ENCODE measurements at places on chromosomes 2 and 18.

- DNase-seq = peak; percentile 44
These were observed 12.0 kb downstream of the SIGLEC15 start for GRCh38 chr18:45837283-45838070.

- DNase-seq = no peak
These were observed 81.1 kb upstream of the TTC39C start for GRCh38 chr18:23933407-23933806.

DNA sequence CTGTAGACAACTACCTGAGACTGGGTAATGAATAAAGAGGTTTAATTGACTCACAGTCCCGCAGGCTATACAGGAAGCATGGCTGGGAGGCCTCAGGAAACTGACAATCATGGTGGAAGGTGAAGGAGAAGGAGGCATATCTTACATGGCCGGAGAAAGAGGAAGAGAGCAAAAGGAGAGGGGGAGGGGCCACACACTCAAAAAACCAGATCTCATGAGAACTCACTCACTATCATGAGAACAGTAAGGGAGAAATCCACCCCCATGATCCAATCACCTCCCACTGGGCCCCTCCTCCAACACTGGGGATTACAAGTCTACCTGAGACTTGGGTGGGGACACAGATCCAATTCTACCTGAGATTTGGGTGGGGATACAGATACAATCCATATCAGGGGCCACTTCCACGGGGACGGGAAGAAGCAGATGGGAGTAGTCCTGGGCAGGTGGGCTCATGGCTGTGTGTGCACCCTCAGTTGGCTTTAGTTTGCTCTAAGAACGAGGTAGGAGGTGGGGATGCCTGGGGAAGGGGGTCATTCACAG, 9.9 kb downstream of the MAB21L4 start:
- DNase-seq = no peak

DNA sequence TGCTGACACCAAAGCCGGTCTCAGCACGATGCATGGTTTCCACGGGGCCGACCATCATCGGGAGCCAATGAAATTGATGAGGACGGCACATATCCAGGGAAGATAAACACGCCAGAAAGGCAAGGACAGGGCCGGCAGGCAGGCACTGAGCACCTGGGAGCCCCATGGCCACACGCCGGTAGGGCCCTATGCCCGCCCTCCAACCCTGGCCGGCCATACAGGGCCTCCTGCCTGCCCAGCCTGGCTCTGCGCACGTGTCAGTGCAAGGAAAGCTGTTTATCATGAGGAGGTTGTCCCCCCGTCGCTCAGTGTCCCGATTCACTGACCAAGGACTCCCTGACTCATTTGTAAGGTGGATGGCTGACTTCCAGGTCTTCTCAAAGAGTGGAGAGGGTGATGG, 237.5 kb downstream of the GLI2 start:
- no peak for DNase-seq

GRCh38 chr2:62443886-62444285, 62.1 kb downstream of the TMEM17 start:
- DNase-seq = no peak

- peak; percentile 8 for DNase-seq
These were observed 472.2 kb upstream of the DCC start for GRCh38 chr18:51867767-51868166.

DNA sequence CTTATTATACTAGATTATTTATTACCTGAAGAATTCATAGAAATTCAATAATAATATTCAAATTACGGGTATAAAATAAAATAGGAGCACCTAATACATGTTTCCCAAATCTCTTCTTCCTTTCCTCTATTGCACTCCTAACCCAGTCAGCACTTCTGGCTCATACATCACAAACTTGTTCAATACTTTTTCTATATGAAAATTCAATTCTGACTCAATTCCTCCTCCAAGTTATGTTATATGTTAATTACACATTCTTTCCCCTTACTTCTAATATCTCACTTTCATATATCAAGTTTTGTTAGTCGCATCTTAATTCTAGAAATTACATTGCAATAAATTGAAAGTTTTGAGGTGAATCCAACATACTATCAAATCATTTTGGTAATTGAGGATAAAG, 17.9 kb upstream of the COL3A1 start:
- DNase-seq = no peak

DNA sequence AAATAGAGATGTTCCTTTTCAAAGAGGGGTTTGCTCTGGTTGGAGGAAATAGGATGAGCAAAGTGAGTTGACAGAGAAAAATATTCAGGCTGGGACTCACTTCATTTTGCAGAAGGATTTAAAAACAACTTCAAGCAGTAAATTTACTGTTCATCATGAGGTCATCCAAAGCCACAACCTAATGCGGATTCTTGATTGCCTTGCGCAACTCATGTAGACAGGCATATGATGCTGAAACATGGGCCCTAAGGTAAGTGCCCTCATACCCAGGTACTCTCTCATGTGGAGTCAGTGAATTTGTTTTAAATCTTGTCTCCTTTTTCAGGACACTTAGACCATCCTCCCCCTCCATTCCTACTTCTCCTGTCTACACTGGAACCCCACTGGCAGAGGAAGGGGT, 51.9 kb upstream of the LYPD1 start:
- DNase-seq = peak; percentile 5

DNA sequence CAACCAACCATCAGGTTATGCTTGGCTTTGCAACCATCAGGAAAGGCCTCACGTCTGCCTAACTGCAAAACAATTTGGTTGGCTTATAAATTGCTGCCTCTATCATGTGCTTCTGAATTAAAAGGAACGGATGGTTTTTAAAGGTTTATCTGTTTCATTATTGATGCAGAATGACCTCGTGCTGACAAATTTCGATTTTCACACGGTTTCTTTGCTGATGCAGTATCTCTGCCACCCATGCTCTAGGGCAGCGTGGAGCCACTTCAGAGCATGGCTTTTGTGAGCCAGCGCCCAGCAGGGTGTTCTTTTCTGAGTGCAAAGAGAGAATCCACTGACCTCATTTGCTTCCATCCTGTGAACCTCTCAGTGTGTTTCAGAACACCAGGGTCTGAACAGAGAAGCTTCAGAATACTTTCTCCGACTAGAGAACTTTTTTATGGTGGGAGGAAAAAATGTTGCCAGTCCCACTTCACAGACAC, 143.1 kb upstream of the L3MBTL4 start:
- DNase-seq = no peak

DNA sequence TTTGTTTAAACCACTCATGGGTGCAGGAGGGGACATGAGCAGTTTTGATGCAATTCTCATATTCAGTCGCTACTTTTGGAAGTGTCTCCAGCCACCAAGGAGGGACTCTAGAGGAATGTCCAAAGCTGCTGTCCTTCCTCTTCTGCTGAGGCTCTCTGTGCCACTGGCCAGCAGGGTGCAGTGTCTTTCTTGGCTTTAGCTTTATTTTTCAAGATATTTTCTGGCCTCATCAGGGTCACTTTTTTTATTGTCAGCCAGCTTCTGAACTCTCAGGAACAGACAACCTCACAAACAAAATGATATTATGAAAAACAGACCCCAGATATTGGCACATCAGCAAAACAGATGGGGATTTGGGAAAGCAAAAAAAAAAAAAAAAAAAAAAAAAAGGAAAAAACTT, 289.3 kb upstream of the ZSWIM2 start:
- peak; percentile 23 for DNase-seq

GRCh38 chr18:57328665-57329064, 23.7 kb upstream of the ST8SIA3 start:
- DNase-seq = no peak

- DNase-seq = no peak
These were observed 40.2 kb downstream of the SLC35F5 start for GRCh38 chr2:113716291-113716690.

- DNase-seq = no peak
These were observed 621.1 kb upstream of the FANCL start for GRCh38 chr2:58862244-58862643.

DNA sequence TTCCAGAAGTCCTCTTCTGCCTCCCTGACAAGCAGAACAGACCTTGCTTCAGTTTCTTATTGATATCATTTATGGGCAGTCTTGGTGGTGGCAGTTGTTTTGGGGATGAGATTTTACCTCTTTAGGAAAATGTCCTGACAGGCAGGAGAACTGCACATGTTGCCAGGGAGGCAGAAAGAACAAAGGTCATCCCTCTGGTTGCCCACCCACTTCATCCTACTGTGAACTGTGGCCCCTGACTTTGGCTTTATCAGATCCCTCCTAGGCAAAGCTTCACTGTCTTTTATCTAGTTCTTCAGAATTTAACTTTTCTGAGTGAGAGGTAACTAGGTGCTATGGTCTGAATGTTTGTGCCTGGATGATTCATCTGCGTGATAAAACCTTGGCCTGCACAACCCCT, 2071.3 kb upstream of the CELF4 start:
- no peak for DNase-seq

- no peak for DNase-seq
These were observed 150.9 kb upstream of the KCNH7 start for GRCh38 chr2:162989507-162989906.

DNA sequence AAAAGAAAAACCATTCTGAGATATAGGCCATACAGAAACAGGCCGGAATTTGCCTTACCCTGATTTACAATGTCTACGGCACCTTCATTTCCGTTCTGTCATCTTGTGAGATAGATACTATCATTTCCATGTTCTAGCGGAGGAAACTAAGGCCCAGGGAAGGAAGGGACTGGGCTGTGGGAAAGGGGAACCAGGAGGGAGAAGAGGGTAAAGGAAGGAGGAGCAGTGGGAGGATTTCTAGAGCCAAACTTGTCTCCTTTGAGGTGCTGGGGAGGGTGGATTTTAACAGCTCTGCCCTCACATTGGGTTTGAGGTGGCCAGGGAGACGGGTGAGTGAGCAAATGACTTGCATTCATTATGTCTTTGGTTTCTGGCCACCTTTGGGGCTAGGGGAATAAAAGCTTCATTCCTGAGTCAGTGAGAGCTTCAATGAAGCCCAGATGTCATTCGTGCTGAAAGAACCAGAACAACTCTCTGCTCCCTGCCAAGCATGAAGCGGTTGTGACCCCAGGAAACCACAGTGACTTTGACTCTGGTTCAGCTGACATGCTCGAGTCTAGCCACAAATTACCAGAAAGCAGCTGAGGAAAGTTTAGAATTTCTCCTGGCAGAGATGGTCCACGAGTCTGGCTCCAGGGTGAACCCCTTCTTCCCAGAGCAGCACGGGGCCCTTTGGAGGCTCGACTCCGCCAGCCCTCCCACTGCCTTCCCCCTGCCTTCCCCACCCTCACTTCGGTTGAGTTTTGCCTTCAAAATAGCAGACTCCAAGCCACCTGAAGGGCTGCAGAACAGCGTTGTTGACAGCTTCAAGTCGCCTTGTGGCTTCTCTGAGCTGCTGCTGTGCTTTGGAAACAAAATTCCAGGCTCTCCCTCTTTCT, 3.8 kb downstream of the ACTG2 start:
- DNase-seq = no peak

DNA sequence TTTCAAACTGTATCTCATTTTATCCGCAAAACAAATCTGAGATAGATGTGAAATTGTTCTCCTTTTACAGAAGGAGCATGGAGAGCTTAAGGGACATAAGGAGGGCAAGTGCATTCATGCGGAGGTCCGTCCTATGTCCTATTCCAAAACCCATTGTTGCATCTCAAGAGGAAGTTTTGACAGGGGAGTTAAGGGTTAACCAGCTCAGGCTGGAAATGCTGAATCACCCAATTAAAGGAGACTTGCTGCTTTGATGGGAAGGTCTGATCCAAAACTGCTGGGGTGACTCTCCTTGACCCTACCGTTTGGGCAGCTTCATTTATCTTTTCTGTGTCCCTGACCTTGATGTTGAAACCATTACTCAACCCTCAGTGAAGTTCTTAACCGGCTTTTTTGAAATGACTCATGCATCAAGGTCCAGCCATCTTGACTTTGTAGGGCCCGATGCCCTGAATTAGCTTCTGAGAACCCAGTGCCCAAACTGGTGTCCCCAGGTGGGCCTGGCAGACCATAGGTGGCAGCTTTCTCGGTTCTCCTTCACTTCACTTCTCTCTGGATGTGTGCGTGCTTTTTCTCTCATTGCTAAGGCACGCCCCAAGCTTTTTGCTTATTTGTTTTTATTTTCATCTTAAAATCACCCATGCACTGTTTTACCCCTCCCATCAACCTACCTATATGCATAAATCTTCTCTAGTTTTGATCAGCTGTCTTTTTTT, 15.9 kb upstream of the TXNDC2 start:
- peak; percentile 74 for DNase-seq

GRCh38 chr2:36949845-36950244, 16.5 kb downstream of the STRN start:
- no peak for DNase-seq

- DNase-seq = no peak
These were observed 427.0 kb upstream of the TNP1 start for GRCh38 chr2:217286833-217287232.

DNA sequence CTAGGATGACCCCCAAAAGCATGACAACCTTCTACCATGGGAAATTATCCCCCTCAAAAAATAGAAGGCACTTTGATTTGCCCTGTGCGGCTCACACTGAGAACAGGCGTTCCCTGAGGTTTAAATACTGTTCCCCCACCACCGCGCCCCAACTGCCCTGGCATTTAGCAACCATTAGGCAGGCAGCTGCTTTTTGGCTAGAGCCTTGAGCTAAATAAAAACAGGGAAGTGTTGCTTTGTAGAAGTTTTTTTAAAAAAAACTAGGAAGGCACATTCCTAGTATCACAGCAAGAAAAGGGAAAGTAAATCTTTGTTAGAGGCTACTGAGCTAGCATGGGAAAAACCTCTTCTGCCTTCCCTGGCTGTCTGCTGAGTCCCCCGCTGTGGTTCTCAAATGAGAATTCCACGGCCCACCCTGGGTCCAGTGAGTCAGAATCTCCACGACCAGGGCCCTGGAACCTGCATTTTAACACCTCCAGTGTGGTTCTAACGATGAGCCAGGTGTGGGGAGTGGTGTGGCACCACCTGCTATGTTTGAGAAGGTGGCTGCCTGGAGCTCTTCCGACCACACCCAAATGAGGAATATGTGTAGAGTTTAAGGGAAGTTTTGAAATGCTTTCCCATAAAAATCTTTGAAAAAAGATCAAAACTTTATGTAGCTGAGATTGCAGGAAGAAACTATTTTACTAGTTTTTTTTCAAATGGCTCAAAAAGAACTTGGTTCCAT, 66.4 kb downstream of the VIT start:
- DNase-seq = no peak

GRCh38 chr2:20600756-20601325, 50.1 kb downstream of the HS1BP3 start:
- no peak for DNase-seq

- peak; percentile 34 for DNase-seq
These were observed 23.2 kb downstream of the HJURP start for GRCh38 chr2:233831011-233831721.

Data from bronchial epithelial cell (primary cell).